ENCODE measurements at places on chromosomes 5 and 9. TPM values are rescaled to one million over a fixed set of nuclear protein-coding genes. Genes with fewer than 3 reads are reported as not detected.

ANKDD1B gene
- not detected for total RNA-seq

C5orf52 gene
- total RNA-seq, result not detected

PDE8B gene
- 64.5 TPM for total RNA-seq

ADAMTS12 gene
- 1.7 TPM for total RNA-seq

DNAI1 gene
- not detected for total RNA-seq

PCDHGA3 gene
- 8.9 TPM for total RNA-seq

DDX4 gene
- not detected for total RNA-seq

SLC36A3 gene
- not detected for total RNA-seq

CARD9 gene
- 0.15 TPM for total RNA-seq

HSPB3 gene
- 338 TPM for total RNA-seq

SARDH gene
- total RNA-seq, result 0.94 TPM

SLC28A3 gene
- 4.4 TPM for total RNA-seq

ZFP37 gene
- total RNA-seq, result 1.0 TPM

DNAJA1 gene
- 64.4 TPM for total RNA-seq

GHR gene
- 10.8 TPM for total RNA-seq

GMCL2 gene
- not detected for total RNA-seq

GTF2H2C gene
- 11.0 TPM for total RNA-seq

CBY3 gene
- total RNA-seq, result not detected
